ENCODE measurements at places on chromosomes 1 and 21. TPM values are rescaled to one million over a fixed set of nuclear protein-coding genes. Genes with fewer than 3 reads are reported as not detected.

DNA sequence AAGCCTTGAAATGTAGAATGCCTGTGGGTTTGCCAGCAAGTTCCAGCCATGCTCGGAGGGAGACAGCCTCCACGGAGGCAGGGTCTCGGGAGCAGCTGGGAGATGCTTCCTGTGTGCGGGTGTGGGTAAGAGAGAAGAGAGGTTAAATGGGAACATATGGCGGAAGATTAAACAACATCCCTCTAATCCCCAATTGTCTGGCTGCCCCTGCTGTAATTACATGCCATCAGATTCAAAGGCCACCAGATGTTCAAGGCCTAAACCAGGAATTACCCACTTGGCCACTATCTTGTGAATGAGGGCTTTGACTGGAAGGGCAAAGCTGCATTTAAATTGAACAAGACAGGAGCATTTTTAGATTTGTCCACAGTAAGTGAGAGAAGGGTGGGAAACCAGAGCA, 81.4 kb upstream of the BACE2 start:
- no peak overlapping the region for H3K27ac ChIP-seq
- no peaks in the 10 kb centered on the region for H3K36me3 ChIP-seq

DNA sequence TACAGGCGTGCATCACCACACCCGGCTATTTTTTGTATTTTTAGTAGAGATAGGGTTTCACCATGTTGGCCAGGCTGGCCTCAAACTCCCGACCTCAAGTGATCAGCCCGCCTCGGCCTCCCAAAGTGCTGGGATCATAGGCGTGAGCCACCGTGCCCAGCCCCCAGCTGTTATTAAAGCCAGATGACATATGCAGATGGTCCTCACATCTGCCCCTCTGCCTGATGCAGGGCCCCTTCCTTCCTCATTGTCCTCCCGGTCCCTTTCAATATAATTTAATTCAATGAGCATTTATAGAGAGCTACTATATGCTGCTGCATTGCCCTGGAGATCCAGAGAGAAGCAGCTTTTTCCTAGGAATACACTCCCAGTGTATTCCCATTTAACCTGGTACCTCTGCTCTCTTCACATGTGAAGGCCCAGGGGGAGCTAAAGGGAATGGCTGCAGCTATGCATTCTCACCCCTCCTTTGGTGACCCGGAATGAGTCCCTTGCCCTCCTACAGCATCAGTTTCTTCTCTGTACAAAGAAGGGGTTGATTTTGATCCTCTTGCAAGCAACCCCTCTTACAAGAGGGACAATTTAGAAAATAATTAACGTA, 55.6 kb downstream of the L1TD1 start:
- DNase-seq: no peak
- H3K27ac ChIP-seq: no peak overlapping the region
- no peaks in the 10 kb centered on the region for H3K36me3 ChIP-seq
- H3K4me3 ChIP-seq: no peak overlapping the region
- H3K27me3 ChIP-seq: peaks cover 48% of the 10 kb centered on the region
- no peaks in the 10 kb centered on the region for H3K4me1 ChIP-seq

- DNase-seq: no peak
- peaks cover 59% of the 10 kb centered on the region for H3K27me3 ChIP-seq
- H3K36me3 ChIP-seq: peaks cover 21% of the 10 kb centered on the region
- no peak overlapping the region for H3K4me3 ChIP-seq
Observed at GRCh38 chr1:204154568-204155255, 2.9 kb upstream of the ETNK2 start.

GRCh38 chr1:65812065-65812464, 19.4 kb downstream of the PDE4B start:
- peaks cover 16% of the 10 kb centered on the region for H3K4me1 ChIP-seq
- no peak for DNase-seq

DNA sequence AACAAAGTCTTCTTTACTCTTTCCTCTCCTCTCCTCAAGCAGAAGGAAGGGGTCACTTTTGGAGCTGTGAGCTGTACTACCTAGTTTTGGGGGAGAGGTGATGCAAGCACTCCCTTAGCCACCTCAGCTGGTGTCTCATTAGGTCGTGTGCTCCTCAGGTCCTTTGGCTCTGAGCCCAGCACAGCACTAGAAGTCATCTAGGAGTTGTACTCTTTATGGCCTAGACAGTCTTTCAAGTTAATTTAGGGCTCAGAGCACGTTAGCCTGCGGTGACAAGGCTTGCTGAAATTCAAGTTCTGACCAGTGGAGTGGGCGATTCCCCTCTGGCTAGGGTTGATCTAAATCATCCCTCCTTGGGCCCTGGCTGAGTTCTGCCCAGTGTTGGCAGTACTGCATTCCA, 48.0 kb upstream of the WDR26 start:
- no peaks in the 10 kb centered on the region for H3K4me1 ChIP-seq
- H3K4me3 ChIP-seq: no peak overlapping the region
- no peak overlapping the region for H3K27ac ChIP-seq

GRCh38 chr1:247013391-247013790, 5.5 kb upstream of the ZNF695 start:
- no peak overlapping the region for H3K27ac ChIP-seq
- H3K36me3 ChIP-seq: peaks cover 6% of the 10 kb centered on the region
- no peaks in the 10 kb centered on the region for H3K4me1 ChIP-seq
- H3K27me3 ChIP-seq: no peaks in the 10 kb centered on the region

- no peak overlapping the region for H3K27ac ChIP-seq
- no peak overlapping the region for H3K4me3 ChIP-seq
- no peaks in the 10 kb centered on the region for H3K27me3 ChIP-seq
- no peaks in the 10 kb centered on the region for H3K4me1 ChIP-seq
- DNase-seq: no peak
- no peaks in the 10 kb centered on the region for H3K36me3 ChIP-seq
Observed at GRCh38 chr21:17828223-17828622, 9.1 kb upstream of the C21orf91 start.

AMY1C gene
- not detected for total RNA-seq

DNA sequence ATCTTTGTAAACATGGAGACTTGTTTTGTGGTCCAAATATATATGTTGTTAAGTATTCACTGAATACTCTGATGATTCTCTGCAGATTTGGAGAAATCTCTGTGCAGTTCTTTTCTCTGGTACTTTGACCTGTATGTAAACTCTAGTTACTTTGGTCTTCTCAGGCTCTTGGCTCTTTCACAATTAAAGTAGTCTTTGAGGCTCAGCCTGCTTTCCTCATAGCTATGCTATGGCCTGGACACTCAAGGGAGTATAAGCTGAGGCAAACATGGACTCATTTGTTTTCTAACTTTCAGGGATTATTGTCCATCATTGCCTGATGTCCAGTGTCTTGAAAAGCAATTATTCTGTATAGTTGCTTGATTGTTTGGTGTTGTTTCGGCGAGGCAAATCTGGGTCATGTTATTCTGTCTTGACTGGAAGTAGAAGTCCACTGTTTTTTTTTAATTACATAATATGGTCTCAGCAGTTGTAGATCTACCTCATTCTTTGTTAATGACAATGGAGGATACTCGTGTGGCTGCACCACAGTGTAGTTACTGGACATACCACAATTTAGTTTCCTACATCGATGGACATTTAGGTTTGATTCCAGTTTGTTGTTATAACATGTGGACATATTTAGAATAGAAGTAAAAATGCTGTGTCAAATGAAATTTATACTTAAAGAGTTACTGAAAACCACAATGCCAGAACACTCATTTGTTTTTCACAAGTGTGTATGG, 9.2 kb downstream of the PTBP2 start:
- H3K4me3 ChIP-seq: no peak overlapping the region
- no peaks in the 10 kb centered on the region for H3K4me1 ChIP-seq
- no peak for DNase-seq
- H3K27ac ChIP-seq: no peak overlapping the region

GRCh38 chr1:115289940-115290339, 48.1 kb downstream of the NGF start:
- no peak overlapping the region for H3K4me3 ChIP-seq
- H3K36me3 ChIP-seq: no peaks in the 10 kb centered on the region
- H3K27ac ChIP-seq: no peak overlapping the region

CORT gene
- total RNA-seq: 0.73 TPM

FAM78B gene
- total RNA-seq: 4.9 TPM
